Muscle of leg (tissue), 16 donors: ENCODE measurements at places on chromosomes 6 and 20.

GRCh38 chr6:132204591-132204990, 196.7 kb downstream of the MOXD1 start:
- no peak for DNase-seq

GRCh38 chr6:43506667-43507471, 3.3 kb downstream of the LRRC73 start:
- DNase-seq, result peak; percentile 88

DNA sequence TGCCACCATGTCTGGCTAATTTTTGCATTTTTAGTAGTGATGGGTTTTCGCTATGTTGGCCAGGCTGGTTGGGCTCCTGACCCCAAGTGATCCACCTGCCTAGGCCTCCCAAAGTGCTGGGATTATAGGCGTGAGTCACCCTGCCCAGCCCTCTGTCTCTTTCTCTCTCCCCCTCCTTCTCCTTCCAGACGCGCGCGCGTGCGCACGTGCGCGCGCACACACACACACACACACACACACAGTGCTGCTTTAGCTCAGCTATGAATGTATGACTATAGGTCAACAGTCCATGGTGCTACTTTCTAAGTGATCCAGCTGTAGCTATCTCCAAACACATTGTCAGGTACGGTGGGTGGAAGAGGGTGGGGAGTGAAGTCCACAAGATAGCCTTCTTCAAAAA, 449.5 kb downstream of the PHF3 start:
- no peak for DNase-seq

- DNase-seq, result no peak
Observed at GRCh38 chr6:29294499-29294914, 7.0 kb upstream of the OR14J1 start.

DNA sequence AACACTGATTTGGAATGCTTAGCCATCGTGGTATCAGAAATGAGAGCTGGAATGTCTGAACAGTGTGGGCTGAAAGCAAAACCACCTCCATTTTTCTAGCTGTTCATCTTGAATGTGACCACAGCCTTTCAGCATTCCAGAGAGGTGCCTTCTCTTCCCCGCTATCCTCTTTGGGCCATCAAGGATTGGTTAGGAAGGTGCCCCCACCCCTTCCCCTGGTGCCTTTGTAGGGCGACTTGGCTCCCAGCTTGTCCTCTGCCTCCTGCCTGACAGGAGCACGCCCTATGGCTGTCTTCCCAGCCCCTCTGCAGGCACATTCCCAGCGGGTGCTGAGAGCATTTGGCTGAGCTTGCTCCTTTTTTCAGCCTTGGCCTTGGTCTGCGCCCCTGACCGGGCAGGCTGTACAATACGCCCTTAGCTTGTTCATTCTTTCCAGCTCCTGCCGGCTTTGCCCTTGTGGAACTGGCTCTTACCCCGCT, 97.5 kb downstream of the ARMC2 start:
- peak; percentile 91 for DNase-seq

- no peak for DNase-seq
Observed at GRCh38 chr6:72968704-72969103, 256.6 kb downstream of the KHDC1L start.

DNA sequence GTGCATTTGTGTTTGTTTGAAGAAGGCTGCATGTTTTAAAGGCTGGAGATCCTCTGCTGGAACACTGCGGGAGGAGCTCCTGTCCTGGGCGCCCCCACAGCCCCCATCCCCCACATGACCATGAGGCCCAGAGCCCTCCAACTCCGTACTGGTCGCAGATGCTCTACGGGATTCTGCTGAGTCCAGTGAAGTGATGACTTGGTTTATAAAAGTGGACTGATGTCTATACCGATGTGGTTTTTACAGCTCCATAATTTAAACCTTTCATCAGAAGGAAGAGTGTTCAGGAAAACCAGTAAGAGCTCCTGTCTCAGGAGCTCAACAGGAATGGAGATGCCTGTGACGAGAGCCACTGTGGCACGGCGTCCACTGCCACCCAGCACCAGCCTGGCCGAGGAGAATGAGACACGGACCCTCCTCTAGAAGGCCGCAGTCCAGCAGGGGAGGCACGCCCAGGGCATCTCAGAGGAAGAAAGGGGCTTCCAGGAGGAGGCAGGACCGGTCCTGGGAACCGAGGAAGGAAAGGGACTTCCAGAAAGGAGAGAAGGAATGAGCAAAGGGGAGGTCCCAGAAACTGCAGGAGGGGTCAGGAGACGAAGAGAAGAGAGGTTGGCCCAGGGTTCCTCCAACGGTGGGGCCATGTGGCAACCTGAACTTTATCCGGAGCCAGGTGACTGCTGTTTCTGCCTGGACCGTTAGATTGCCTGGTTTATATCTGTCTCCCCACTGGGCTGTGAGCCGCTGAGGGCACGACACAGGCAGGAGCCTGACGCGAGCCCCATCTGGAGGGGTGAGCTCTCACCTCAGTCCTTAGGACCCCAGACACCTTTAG, 26.9 kb downstream of the BFSP1 start:
- DNase-seq, result no peak

DNA sequence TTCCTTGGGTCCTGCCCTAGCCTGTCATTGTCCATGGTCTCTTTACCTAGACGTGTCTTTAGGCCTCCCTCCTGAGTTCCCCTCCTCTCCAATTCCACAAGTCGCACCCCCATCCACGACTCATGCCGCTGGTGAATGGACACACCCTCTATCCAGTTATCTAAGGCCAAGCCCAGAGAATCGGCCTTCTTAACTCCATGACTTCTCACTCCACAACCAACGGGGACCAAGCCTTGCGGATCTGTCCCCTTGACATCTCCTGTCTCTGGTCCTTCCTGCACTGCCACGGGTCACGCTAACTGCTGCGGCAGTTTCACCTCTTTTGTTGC, 7.0 kb upstream of the RREB1 start:
- DNase-seq, result no peak

DNA sequence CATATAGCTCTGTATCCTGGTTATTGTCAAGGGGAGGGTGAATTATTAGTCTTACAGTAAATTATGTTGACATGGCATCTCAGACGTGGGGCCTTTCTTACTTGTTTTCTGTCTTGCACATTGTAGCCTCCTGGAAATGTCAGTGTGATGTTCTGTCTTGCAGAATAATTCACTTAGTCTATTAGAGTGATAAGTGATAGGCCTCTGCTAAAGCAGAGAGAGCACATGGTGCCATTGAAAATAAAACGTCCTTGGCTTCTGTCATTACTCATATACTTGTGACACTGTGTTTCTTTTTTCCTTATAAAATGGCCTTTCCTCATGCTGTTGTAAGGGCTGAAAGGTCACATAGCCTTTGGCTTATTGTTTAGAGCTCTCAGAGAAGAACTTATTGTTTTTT, 531.0 kb downstream of the EPM2A start:
- DNase-seq, result no peak

DNA sequence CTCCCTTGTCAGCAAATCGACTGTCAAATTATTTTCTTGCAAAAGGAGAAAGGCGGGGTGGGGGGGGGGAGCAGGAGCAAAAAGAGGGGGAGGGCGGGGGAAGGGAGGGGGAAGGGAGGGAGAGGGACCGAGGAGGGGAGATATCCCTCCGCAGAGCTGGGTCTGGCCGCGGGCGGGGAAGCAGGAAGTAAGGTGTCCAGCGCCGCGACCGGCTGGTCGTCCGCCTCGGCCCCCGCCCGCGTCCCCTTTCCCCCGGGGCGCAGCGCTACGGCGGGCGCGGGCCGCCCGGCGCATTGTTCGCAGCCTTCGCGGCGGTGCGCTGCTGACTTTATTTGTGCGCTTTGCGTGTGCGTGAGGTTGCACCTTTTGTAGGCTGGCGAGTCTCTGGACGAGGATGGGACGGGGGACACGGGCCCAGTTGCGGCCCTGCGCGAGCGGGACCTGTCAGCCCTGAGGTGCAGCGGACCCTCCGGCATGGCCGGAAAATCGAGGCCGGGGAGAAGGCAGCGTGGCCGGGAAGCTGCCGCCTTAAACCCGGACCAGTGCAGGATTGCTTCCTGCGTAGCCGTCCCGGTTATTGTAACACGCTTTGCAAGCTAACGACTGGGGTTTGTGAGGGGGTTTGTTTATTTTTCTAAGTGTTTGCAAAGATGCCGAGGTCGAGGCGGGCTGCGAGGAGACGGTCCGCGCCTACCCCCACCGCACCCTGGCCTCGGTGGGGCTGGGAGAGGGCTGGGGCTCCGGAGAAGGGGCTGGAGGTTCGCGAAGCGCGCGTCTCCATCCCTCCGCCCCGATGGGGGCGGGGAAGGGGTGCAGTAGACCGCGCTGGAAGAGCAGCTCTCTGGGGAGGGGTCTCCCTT, 675 bp upstream of the TRERF1 start:
- peak; percentile 94 for DNase-seq
